Right renal cortex interstitium (tissue), 3 donors: ENCODE measurements at places on chromosomes 5 and 9.

DNA sequence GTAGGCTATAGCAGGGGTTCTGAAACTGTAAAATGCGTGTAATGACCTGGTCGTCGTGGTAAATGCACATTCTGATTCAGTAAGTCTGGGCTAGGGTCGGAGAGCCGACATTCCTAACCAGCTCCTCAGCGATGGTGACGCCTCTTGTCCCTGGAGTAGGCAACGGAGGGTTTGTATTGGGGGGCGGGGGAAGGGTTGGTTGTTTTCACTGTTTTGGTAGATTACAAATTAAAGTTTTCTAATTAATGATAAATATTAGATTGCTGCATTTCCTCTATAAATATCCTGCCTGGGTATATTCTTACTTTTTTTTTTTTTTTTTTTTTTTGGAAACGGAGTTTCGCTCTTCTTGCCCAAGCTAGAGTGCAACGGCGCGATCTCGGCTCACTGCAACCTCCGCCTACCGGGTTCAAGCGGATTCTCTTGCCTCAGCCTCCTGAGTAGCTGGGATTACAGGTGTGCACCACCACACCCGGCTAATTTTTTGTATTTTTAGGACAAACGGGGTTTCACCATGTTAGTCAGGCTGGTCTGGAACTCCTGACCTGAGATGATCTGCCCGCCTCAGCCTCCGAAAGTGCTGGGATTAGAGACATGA lies 566 bp upstream of the ALDH7A1 start:
- no peak for DNase-seq

GRCh38 chr5:60370508-60370907 lies 329.5 kb downstream of the DEPDC1B start:
- DNase-seq = no peak

GRCh38 chr5:20000416-20000815 lies 12.4 kb upstream of the CDH18 start:
- DNase-seq = no peak

DNA sequence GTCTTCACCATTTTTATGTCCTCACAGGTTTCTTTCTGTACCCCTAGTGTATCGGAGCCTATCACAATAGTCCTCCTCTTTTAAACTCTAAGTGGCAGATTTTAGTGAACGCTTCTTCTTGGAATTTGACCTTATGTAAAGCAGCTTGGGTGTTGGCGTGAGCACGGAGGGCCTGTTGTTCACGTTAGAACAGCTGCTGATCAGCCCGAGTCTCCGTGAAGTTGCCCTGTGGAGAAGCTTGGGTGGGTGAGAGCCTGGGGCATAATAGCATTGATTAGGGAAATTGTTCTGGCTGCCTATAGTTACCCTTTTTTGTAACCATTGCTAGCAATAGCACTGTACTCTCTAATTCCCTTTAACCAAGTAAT lies 167.0 kb upstream of the OTULINL start:
- DNase-seq = no peak

DNA sequence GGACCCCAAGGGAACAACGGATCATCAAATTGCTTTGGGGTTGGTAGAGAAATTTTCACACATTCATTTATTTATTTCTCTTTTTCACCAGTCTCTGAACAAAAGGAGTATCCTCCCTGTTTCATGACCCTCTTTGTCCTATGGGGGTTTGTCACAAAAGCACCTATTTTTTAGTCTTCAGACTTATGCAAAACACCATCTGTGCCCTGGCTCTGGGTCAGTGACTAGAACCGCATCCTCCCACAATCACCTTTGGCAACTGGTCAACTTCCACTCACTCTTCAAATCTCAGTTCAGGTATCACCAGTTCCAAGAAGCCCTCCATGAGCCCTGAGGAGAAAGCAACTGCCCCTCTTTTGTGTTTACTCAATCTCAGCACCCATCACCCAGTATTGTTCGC lies 395.7 kb downstream of the CDK5RAP2 start:
- DNase-seq = no peak

DNA sequence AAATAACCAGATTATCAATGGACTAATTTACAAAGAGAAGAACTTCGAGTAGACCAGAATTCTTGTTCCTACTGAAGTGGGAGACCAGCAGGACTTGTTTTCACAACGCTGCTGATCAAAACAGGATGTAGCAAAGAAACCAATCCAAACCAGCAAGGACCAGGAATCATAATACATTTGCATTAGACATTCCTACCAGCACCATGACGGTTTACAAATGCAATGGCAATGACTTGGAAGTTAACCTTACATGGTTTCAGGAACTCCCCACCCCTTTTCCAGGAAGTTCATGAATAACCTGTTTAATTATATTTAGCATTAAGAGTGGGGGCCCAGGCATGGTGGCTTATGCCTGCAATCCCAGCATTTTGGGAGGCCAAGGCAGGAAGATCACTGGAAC lies 100.0 kb downstream of the LPAR1 start:
- no peak for DNase-seq

- DNase-seq = no peak
Measured at GRCh38 chr9:23307731-23308513, 518.1 kb downstream of the ELAVL2 start.

GRCh38 chr5:138946241-138946623 lies 71.1 kb upstream of the LRRTM2 start:
- no peak for DNase-seq
